ENCODE measurements at places on chromosomes 16 and 17. TPM values are rescaled to one million over a fixed set of nuclear protein-coding genes. Genes with fewer than 3 reads are reported as not detected.

FOXJ1 gene
- polyA plus RNA-seq = not detected

PLA2G10 gene
- polyA plus RNA-seq = not detected

CSH2 gene
- not detected for polyA plus RNA-seq

GRAPL gene
- polyA plus RNA-seq = 3.5 TPM

HOXB6 gene
- not detected for polyA plus RNA-seq

EVI2B gene
- polyA plus RNA-seq = 172 TPM

MAP3K3 gene
- polyA plus RNA-seq = 27.0 TPM

KRTAP4-3 gene
- polyA plus RNA-seq = not detected

KRTAP16-1 gene
- polyA plus RNA-seq = 0.43 TPM

TAX1BP3 gene
- polyA plus RNA-seq = 40.4 TPM

HBM gene
- polyA plus RNA-seq = not detected

SCGB1C2 gene
- polyA plus RNA-seq = not detected
